Activated CD4-positive, alpha-beta T cell treated with anti-CD3 and anti-CD28 coated beads, Interleukin-2, amount 50 U/mL, for 4 hours (primary cell): ENCODE measurements at places on chromosomes 2 and 18.

- DNase-seq, result no peak
Measured at GRCh38 chr2:149330127-149331022, at the start of gene LYPD6. Gene LYPD6 (plus strand): TSS chr2:149330587. CDS start chr2:149437709, 107,122 bp downstream.

DNA sequence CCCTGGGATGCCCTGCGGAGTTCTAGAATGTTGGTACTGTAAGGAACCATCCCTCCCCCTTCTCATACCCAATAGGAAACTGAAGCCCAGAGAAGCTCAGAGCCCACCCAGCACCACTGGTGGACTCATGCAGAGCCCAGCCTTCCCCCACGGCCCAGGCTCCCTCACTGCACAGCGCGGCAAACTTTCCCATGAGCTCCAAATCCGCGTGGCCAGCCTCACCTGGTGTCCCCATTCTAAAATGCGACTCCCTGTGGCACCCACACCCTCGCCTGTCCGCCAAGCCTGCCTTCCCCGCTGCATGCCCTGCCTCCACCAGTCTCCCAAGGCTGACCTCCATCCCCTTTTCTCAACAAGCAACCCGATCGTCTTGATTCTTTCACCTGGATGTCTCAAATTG, 51.1 kb downstream of the PTGR3 start:
- DNase-seq, result no peak

DNA sequence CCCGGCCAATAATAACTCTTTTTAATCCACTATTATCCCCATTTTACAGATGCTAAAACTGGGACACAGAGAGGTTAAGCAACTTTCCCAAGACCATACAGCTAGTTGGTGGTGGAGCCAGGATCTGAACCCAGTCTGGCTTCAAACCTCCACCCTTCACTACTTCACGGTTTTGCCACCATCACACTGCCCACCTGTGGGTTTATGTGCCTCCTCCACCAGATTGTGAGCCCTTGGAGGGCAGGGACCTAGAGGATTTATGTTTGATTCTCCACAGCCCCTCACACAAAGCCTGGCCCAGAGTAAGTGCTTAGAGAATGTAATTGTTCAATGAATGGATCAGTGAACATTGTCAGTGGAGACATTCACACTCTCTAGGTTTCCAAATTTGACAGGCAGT, 153.4 kb upstream of the MYCN start:
- no peak for DNase-seq

DNA sequence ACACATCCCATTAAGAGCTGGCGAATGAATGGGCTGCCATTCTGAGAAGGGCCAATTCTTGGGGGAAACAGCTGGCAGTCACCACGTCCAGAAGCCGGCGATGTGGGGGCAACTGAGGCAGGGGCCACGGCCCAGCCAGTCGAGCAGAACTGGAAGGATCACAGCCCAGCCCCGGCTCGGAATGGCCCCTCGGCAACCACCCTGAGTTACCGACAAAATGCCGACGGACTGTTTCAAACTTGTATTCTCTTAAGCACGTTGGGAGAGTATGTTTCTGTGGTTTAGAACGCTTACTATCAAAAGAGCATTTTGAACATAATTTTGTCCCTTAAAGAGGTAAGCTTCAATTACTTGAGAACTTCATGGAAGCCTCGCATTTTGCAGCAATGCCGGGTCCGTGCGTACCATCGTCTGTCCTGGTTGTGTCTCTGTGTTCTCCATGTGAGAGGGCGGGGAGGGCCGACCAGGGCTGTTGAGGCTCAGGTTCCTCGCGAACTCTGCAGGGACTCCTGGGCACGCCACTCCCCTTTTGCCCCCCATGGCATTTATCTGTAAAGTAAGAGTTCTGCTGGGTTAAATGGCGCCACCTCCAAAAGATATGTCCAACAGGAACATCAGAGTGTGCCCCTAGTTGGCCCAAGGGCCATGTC, 155.9 kb downstream of the TWIST2 start:
- DNase-seq, result no peak

DNA sequence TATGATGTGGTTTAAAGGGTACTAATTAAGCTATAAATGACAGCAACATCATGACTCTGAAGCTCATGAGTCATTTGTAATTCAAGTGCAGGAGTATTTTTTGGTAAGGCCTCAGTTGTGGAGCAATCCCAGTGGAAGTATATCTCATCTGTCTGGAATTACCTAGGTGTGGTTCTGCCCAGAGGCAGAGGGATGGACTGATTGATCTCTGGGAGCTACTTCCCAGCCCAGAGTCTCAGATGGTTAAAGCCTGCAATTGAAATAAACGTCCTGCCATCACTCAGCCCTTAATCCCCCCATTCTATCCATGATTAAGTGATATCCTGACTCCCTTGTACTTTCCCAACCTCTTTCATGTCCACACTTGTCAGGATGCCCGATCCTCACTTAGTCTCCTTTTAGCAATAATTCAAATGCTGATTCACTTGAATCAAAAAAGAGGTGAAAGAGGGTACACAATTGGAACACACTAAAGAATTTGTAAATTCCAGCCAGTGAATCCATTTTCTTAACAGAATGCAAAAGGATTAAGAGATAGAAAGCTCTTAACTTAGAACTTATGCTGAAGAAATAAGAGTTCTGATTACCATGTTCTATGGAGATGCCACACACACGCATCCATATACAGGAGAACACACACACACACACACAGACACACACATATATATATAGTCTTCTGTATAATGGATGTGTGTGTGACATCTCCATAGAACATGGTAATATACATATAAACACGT, 664.4 kb downstream of the NYAP2 start:
- no peak for DNase-seq

DNA sequence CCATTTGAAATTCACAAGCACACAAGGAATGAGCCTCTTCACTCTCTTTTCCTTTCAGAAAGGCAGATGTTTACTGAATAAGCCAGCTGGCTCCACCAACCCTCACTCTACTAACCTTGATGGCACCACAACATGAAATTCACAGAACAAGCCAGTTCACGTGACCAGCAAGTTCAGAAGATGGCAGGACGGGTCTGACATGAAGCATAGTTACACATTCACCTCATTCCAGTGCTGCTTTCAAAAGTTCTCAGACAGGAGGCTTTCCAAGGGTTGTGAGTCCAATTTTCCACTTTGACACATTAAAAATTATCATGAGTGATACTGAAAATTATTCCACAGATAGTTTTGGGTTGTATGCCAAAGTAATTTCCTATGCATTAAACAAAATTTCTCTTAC, 74.2 kb upstream of the MBOAT2 start:
- DNase-seq, result no peak

DNA sequence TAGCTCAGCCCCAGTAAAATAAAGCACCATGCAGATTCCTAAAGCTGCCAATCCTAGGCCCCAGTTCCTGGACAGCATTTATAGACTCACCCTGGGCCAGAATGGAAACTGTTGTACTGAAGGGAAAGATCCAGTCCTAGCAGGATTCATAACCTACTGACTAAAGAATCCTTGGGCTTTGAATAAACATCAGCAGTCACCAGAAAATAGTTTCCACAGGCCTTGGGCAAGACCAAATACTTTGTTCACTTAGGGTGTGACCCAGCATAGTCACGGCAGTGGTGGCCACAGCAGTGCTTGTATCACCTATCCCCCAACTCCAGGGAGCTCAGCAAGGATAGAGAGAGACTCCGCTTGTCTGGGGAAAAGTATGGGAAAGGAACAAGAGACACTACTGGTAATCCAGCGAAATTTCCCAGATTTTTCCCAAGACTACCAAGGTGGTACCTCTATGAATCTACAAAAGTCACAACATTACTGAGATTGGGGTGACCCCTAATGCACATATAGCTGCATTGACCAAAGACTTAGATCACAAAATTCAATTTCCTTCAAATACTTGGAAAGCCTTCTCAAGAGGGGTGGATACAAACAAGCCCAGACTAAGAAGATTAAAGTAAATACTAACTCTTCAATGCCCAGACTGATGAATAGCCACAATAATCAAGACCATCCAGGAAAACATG, 748.1 kb upstream of the LRATD1 start:
- no peak for DNase-seq

GRCh38 chr18:26383454-26384270, 157.4 kb downstream of the TAF4B start:
- no peak for DNase-seq

- no peak for DNase-seq
Measured at GRCh38 chr2:68689553-68690537, 44.8 kb upstream of the ARHGAP25 start.

DNA sequence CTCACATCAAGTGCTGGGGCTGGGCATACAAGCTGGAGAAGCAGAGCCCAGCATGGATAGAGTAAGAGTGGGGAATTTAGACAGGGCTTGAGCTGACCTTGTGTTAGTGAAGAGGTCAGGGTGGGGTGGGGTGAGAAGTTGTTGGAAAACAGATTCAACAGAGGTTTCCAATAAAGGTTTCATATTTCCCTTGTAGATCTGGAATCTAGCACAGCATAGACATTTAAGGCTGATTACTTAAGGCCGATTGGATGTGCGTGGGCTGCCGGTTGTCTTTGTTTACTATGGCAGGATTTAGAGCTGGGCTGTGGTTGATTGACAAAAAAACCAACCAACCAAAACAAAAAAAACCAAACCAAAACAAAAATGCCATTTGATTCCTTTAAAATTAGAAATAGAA, 114.9 kb upstream of the SEC11C start:
- DNase-seq, result no peak

GRCh38 chr2:634041-634440, 43.2 kb downstream of the TMEM18 start:
- no peak for DNase-seq

- DNase-seq, result no peak
Measured at GRCh38 chr2:238954841-238955591, 107.1 kb downstream of the TWIST2 start.

GRCh38 chr2:37767046-37767445, 95.6 kb upstream of the CDC42EP3 start:
- no peak for DNase-seq

DNA sequence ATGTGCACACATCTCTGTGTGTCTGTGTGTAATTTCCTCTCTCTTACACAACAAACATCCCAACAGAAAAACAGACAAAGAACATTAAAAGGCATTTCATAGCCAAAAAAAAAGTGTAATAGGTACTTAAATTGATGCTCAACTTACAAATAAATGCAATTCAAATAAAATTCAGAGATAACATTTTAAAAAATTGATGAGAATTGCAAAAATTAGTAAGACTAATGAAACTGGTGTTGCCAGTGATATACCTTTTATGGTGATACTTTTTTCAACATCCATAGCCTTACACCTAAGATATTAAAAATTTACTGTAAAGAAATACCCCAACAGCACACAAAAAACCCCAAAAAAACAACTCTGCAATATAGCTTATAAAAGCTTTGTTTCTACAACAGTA, 76.0 kb downstream of the SS18 start:
- DNase-seq, result no peak

DNA sequence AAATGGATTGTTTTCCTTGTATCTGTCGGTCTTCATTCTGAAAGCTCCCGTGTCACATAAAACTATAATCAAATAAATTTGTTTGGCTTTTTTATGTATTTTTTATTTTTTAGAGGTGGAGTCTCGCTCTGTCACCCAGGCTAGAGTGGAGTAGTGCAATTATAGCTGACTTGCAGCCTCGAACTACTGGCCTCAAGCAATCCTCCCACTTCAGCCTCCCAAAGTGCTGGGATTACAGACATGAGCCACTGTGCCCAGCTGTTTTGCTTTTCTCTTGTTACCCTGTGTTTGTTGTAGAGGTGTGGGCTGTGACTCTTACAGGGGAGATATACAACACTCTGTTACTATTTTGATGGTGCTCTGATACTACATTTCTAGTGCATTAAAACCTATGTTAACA, 2.2 kb downstream of the GALM start:
- no peak for DNase-seq

- DNase-seq, result no peak
Measured at GRCh38 chr2:189267925-189268579, 88.5 kb upstream of the COL5A2 start.

GRCh38 chr2:129010262-129010661, 691.6 kb upstream of the HS6ST1 start:
- DNase-seq, result no peak

DNA sequence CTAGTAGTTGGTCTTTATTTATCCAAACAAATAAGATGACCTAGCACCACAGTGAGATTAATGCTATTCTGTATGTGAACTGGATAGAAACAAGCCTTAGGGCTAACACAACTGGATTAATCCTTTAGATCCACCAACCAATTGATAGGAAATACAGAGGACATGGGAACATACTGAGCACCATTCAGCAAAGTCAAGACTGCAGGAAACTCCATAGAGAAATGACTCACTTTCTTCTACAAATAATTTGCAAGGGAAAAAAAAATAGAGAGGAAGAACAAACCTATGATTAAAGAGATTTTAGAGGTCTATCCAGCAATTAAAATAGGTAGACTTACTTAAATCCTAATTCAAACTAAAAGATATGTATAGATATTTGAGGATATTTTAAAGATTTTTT, 23.9 kb downstream of the WDFY1 start:
- no peak for DNase-seq

DNA sequence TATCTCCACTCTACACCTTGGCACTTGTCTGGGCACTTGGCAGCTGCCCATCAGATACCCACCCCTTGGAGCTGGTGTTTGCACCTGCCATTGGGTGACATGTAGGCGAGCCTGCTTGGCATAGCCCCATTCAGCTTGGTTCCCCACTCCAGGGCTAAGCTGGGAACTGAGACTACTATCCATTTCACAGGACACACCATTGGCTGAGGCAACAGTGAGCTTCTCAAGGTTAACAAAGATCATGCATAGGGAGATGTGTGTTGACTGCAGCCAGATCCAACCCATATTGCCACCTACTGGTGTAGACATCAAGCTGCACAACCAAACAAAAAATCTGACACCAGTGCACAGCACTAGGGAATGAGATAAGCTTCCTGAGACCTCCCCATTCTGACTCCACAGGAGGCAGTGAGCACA, 1389.8 kb upstream of the TMEFF2 start:
- DNase-seq, result no peak

DNA sequence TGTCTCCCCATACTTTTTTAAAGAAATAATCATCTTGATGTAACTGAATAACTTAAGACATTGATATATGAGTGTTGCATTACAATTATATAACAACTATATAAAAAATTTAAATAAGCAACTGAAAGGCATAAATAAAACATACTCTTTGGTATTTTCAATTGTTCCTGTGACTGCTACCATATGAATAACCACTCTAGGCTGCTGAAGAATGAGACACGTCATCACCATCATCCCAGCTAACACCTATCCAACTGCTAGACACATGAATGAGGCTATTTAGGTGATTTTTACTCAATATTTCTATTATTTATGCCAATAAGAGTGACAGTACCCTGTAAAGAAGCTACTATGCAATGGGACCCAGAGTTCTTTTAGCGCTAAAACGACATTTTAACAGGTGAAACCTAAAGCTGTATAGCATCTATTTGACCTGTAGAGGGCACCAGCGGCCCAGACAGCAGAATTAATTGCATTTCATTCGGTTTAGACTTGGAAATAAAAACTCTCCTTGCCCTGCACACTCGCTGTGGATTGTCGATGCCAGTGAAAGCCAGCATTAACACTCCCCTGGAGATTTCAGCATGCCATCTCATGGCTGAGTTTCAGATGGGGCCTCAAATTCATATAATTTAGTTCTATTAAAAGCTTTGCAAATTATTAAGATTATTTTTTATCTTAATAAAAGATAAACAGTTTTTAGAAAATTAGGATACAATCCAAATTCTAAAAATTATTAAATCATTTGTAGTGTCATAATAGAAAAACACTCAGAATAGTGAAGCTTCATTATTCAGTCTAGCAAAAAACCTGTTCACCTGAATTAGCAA, 89.4 kb upstream of the MAP2 start:
- DNase-seq, result no peak

- DNase-seq, result no peak
Measured at GRCh38 chr2:179495315-179495714, 230.7 kb upstream of the SESTD1 start.
